ENCODE measurements at places on chromosomes 2 and 18.

DNA sequence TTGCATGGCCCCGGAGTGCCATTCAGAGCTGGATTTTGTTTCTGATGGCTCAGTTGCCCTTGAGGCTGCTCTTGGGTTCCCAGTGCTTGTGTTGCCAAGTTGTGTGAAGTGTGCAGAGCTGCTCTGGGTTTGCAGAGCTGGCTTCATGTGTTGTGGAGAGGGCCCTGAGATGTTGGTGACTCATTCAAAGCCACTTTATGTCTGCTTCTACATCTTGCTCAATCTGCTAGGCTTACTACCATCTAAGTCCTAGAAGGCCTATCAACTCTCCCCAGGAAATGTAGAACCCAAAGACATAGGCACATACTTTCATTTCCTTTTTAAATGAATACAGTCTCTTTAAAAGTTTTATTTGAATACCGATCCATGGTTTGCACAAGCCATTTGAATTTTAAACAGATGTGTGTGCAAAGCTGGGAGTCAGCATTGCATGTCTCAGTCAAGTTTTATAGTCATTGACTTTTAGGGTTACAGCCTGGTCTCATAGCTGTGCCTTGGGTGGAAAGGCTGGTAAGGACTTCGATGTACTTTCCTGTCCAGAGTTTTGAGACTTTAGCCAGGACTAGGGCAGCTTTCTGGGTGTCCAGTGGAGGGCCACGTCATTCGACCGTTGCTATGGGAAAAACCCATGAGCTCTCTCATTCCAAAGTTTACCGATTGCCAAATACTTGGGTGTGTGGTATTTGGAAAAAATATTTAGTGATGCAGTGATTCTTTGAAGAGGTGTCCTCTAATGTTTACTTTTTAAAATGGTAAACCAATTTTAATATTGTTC is 105.0 kb downstream of the LTBP1 start:
- no peak for DNase-seq

DNA sequence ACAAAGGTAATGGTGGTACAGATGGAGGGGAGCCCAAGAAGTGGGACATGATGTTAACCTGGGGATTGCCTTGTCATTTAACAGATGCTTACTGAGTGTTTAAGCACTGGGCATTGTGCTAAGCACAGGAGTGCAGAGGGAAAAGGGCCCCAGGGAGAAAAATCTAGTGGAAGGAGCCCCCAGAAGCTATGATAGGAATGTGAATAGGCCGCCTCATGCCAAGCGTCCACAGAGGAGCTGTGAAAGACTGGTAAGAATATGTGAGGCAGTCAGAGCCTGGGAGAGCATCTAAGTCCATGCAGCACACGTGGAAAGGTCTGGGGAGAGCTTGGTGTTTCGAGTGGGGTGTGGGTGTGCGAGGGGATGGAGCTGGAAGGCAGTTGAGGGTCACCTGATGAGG is 5.5 kb downstream of the ZNF532 start:
- no peak for DNase-seq

GRCh38 chr18:2912357-2913299 is 65.8 kb downstream of the EMILIN2 start:
- no peak for DNase-seq

GRCh38 chr2:26462511-26463243 is 15.2 kb downstream of the OTOF start:
- peak; percentile 47 for DNase-seq

- DNase-seq, result peak; percentile 36
Observed at GRCh38 chr2:233972941-233973575, 55.9 kb downstream of the TRPM8 start.

DNA sequence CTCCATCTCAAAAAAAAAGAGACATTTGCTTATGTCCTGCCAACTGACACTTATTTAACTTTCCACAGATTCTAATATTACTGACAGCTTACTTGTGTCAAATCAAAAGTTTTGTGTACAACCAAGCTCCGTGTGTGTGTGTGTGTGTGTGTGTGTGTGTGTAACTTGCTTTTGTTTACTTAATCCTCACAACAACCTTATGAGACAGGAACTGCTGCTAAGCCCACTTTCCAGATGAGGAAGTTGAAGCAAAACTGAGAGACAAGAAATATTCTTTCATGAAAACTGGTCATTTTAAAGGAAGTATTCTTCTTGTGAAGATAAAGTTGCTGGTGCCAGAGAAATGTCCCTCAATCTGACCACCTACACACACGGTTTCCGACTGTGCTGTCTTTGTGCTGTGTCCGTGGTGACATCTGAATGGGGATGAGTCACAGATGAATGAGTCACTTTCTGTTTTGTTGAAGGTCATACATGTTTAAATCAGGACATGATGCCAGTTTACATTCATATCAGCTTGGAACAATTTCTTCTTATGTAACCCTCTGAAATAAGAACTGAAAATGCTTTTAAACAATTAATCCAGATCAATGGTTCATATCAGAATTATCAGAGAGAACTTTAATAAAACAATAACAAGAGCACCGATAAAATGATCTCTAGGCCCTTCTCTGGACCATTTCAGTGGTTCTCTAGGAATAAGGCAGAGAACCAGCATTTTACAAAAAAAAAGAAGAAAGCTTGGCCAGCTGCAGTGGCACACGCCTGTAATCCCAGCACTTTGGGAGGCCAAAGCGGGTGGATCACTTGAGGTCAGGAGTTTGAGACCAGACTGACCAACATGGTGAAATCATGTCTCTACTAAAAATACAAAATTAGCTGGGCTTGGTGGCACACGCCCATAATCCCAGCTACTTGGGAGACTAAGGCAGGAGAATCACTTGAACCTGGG is 95.5 kb downstream of the THNSL2 start:
- DNase-seq, result no peak

DNA sequence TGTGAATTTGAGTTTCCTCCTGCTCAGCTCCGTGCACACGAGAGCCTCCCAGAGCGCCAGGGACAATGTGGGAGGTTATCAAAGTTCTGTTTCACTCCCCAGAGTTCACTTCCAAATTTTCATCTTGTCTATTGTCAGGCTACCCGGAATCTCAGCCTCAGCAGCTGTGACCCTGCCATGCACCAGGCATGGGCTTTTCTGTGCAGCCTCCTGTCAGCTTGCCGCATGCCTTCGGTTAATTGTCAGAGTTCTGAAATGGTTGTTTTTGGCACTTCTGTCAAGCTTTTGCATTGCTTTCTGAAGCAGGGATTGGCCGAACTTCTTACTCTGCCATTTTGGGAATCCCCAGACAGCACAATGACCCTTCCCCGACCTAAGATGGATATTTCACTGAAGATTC is 60.4 kb downstream of the SH3YL1 start:
- DNase-seq, result no peak
